ENCODE measurements at places on chromosomes 2 and 18.

DNA sequence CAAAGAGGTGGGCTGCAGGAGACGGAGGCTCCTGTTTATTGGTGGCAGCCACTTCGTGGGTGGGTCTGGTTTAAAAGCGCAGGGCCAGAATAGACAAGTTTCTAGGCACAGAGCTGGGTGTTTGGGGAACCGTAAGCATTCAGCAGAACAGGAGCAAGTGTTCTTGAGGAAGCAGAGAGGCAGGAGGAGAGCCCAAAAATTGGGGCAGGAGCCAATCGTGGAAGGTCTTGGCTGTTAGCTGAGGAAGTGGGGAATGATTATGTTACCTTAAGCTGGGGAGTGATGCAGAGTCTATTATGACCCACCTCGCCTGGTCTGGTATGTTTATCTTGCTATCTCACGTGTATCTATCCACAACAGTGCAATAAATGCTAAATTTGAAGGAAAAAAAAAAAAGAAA, 64.3 kb upstream of the ATL2 start:
- no peak for DNase-seq

DNA sequence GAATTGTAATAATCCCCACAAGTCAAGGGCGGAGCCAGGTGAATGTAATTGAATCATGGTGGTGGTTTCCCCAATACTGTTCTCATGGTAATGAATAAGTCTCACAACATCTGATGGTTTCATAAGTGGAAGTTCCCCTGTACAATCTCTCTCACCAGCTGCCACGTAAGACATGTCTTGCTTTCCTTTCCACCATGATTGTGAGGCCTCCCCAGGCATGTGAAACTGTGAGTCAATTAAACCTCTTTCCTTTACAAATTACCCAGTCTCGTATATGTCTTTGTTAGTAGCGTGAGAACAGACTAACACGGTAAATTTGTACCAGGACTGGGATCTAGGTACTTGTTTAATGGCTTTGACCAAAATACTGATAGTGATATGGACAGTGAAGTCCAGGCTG, 744.3 kb upstream of the REG3G start:
- no peak for DNase-seq

GRCh38 chr2:109110170-109110569, 18.8 kb upstream of the SH3RF3 start:
- DNase-seq: no peak

DNA sequence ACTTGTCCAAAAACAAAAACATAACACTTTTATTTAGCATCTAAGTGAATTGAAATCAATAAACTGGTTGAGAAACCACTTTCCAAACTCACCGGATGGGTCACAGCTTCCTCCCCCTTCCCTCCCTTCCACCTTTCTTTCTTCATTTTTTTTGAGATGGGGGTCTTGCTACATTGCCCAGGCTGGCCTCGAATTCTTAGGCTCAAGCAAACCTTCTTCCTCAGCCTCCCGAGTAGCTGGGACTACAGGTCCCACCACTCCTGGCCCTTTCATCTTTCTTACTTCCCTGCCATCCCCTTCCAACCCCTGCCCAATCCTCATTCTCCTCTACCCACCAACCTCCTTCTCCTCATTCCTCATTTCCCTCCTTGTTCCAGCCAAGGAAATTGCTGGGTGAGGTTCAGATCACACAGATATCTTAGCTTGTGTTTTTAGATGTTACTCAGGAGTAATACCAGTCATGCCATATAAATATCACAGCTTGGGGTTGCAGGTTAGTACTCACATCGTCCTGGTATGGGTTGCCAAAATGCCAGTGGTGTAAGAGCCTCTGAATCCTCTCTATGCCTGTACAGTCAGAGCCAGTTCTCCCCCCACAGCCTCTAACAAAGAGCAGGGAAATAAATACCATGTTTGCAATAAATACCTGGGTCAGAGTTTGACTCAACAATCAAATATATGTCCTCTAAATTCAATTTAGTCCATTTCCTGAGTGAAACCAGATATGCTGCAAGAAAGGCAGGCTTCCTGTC, 132.7 kb upstream of the NDUFV2 start:
- DNase-seq: no peak

DNA sequence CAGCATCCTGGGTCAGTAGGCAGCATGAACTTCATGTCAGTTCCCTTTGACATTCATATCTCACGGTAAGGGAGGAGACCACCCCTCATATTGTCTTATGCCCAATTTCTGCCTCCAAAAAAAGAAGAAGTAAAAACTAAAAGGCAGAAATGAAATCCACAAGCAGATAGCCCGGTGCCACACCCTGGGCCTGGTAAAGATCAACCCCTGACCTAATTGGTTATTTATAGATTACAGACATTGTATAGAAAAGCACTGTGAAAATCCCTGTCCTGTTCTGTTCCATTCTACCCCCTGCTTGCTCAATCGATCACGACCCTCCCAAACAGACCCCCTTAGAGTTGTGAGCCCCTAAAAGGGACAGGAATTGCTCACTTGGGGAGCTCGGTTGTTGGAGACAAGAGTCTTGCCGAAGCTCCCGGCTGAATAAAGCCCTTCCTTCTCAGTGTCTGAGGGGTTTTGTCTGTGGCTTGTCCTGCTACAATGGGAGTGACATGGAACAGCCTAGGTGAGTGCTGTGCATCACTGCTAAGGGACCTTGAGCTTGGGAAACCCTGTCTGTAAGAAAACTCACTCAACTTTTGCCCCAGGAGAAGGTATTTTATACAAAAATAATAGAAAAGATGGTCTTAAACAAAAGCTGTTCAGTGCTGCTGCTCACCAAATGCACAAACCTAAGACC, 11.1 kb downstream of the NDUFV2 start:
- no peak for DNase-seq

GRCh38 chr2:101356521-101356920, 30.8 kb downstream of the CREG2 start:
- DNase-seq: no peak

DNA sequence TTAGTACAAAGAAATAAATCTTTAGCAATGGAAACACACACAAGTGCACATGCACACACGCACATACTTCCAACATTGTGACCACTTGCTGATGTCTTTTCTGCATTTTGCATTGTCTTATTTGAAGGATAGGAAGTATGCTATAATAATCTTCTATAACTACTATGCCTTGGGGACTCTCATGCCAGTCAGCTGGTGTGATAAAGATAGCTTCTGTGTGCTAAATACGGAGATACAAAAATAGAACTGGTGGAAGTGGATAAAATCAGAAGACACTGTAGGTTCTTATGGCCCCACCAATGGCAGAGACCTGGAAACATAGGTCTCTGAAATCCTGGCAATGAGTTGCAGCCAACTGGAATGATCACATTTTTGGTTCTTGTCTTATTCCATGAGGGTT, 31.5 kb upstream of the RASGRP3 start:
- DNase-seq: no peak

DNA sequence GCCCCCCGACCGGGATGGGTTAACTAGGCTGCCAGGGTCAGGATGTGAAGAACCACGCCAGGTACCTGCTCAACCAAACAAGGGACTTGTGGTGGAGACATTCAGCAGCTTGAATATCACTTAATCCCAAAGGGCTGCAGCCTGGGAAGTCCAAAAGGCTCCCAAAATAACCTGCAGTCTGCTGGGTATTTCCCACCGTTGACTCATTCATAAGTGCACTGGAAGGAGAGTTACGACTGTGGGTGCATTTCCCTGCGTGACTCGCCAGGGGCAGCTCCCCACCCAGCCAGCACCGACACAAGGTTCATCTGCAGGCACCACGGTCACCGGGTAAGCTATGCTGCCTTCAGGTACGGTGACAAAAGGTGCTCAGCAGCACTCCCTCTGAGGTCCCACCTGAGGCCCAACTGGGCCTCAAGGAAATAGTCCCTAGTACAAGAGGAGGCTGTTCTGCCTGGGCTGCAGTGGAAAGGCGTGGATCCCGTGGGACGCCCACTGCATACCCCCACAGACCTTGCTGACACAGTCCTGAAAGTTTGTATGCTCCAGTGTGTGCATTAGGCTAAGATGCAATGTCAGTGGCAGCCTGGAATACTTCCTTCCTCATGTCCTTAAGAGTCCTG, 86.5 kb downstream of the UXS1 start:
- DNase-seq: peak; percentile 16

DNA sequence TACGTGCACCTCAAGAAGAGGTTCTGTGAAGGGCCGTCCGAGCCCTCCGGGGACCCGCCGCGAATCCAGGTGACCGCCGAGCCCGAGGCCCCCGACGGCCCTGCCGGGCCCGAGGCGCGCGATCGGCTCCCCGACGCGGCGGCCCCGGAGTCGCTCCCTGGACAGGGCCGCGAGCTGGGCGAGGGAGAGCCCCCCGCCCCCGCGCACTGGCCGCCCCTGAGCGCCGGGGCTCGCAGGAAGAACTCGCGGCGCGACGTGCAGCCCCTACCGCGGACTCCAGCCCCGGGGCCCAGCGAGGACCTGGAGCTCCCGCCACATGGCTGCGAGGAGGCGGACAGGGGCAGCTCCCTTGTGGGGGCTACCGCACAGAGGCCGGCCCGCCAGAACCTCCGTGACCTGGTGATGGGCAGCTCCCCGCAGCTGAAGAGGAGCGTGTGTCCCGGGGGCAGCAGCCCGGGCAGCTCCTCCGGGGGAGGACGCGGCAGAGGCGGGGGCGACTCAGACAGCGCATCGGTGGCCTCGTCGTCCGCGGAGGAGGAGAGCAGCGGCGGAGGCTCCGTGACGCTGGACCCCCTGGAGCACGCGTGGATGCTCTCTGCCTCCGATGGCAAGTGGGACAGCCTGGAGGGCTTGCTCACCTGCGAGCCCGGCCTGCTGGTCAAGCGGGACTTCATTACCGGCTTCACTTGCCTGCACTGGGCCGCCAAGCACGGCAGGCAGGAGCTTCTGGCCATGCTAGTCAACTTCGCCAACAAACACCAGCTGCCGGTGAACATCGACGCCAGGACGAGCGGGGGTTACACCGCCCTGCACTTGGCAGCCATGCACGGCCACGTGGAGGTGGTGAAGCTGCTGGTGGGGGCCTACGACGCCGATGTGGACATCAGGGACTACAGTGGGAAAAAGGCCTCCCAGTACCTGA, 812 bp downstream of the SOWAHC start:
- DNase-seq: no peak

GRCh38 chr2:174477759-174478158, 9.1 kb downstream of the GPR155 start:
- no peak for DNase-seq

GRCh38 chr2:187424146-187424545, 23.9 kb downstream of the CALCRL start:
- DNase-seq: no peak

GRCh38 chr2:121504316-121504715, 26.4 kb upstream of the RNU4ATAC start:
- DNase-seq: no peak

DNA sequence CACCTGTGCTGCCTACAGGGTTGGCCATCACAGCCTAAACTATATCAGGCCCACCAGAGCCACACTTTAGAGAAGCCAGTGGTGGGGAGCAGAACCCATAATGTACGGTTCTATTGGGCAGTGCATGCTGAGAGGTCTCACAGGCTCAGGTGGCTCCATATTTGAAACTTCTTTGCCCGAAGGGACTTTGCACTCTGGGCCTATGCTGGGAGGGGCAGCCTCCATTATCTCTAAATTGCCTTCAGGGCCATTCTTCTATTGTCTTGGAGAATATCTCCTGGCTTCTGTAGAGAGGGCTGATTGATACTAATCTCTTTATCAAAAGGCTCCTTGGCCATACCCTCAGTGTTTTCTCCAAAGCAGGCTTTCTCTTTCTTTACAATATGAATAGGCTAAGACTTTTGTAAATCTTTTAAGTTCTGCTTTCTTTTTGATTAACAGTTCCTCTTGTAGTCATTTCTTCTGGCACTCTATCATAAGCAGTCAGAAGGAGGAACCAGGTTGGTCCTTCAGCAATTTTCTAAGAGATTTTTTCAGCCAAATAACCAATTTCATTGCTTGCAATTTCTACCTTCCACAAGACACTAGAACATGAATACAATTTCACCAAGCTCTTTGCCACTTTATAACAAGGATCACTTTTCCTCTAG, 44.5 kb downstream of the RPE start:
- DNase-seq: no peak

DNA sequence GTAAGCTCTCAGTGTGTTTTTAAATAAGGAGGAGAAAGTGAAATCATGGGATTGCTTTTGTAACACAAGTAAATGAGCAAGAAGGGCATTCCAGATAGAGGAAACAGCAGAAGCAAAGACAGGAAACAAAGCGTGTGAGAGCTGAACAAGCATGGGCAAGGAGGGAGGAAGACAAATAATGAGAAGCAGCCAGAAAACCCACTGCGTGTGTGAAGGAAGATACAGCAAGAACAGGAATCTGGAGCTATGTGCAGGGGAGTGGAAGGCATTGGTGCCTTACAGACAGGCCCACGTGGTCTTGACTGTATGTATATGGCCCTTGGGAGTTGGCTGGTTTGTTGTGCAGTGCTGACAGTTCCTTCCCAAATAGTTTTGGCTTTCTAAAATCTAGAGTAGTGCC, 88.6 kb downstream of the AAK1 start:
- no peak for DNase-seq

DNA sequence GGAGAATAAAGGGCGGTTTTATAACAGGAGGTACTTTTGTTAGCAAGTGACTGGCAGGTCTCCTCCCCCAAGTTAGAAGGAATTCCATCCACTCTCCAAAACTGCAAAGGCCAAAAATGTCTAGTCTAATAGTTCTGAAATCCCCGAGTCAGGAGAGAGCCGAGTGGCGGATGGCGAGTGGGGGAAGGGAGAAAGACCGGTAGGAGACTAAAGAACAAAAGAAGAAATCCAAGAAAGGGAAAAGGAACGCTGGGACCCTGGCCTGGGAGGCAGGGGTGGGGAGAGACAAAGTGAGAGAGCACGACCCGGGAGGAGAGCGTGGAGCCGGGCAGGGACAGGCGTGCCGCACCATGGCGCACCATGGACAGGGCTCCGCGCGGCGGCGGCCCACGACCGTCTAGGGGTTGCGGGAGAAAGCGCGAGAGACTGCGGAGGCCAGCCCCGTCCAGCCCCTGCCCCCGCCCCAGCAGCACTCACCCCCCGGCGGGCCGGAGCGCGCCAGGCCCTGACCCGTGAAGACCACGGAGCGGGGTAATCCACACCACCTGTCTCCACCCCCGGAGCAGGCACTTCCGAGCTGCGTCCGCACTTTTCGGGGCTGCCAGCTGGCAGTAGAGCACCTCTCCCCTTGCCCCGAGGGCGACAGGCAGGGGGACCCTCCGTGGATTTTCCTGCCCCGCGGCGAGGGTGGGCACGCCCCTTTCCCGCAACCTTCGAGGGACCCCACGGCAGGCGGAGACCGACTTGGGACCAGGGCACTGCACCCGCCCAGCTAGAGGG, 1.6 kb downstream of the CDH2 start:
- no peak for DNase-seq

GRCh38 chr18:23627321-23627720, 35.4 kb downstream of the ANKRD29 start:
- DNase-seq: no peak

DNA sequence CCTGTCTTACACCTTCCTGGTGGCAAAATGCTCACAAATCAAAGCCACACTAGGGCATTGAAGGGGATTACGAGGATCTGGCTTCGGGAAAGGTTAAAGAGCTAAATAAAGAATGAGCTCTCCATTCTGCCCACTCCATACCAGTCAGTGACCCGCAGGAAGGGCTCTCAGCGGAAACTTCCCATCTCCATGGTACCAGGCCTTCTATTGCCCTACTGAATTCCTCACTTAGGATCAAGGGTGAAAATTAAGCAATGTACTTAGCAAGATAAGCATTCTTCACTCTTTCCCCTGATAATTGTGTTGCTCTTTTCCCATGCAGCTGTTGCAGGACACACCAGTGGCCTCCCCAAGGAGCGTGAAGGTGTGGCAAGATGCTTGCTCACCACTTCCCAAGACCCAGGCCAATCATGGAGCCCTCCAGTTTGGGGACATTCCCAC, 75.6 kb upstream of the TTC39C start:
- no peak for DNase-seq
